NCI-H510A (cell line): ENCODE measurements at places on chromosomes 12 and 14.

GRCh38 chr14:60622210-60622916 is 26.9 kb downstream of the SIX1 start:
- DNase-seq = no peak

- DNase-seq = no peak
Measured at GRCh38 chr12:92803903-92804302, 101.1 kb downstream of the PLEKHG7 start.

- no peak for DNase-seq
Measured at GRCh38 chr12:90925562-90925961, 29.4 kb downstream of the CCER1 start.

DNA sequence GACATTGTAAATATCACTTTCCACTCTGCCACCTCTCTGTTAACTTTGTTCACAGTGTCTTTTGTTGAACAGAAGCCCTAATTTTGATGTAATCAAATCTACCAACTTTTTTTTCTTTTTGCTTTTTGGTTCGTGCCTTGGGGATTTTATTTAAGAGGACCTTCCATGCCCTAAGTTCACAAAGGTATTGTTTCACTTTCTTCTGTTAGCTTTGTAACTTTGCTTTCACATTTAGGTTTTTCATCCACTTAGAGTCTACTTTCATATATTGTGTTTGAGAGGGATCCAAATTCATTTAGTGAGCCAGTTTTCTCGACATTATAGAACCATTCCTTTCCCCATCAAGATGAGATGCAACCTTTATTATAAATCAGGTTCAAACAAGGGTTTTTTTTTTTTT is 275.7 kb upstream of the CRY1 start:
- DNase-seq = no peak

- DNase-seq = peak; percentile 61
Measured at GRCh38 chr14:41609704-41610183, 3.1 kb downstream of the LRFN5 start.

DNA sequence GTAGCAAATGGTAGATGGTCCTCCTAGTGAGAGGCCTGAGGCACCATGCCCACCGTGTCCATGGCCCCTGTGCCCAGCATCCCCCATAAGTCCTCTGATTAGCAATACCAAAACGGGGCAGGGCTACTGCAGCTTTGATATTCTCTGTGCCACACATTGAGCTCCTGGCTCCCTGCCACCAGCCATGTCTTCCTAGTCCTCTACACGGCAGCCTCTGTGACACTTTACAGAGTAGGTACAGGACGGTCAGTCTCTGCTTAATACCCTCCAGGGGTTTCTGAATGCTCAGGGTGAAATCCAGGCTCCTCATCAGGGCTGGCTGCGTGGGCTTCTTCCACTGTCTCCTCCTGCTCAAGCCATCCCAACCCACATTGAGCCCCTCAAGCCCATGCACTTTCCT is 8.0 kb downstream of the RBM19 start:
- DNase-seq = no peak

- DNase-seq = no peak
Measured at GRCh38 chr12:103379670-103380069, 116.1 kb downstream of the C12orf42 start.

- no peak for DNase-seq
Measured at GRCh38 chr12:55935738-55936151, 4.8 kb downstream of the DGKA start.

DNA sequence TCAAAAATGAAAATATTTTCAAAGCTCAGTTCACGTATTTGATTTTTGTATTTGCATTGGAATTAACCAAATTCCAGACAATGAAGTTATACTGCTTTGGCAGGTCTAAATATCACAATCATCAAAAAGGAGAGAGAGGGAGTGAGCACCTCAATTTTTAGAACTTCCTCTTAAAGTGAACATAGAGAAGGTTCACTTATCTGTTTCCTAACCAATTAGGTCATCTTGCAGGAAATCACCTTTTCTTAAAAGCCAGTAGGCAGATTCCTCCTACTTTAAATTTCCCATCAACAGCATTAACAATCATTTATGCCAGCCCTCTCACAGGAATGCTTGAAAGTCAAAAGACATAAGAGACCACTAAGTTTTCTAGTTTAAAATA is 388.7 kb downstream of the ZFP36L1 start:
- DNase-seq = no peak

- DNase-seq = peak; percentile 28
Measured at GRCh38 chr12:119069147-119069642, 87.9 kb downstream of the SRRM4 start.

- no peak for DNase-seq
Measured at GRCh38 chr14:31197671-31198070, 9.9 kb downstream of the HECTD1 start.

GRCh38 chr12:121296618-121297434 is at the start of gene CAMKK2:
CAMKK2 (minus strand) TSS chr12:121296709; CDS start chr12:121274526, 22,183 bp downstream.
- peak; percentile 88 for DNase-seq

GRCh38 chr12:3328571-3328970 is 162.4 kb upstream of the PRMT8 start:
- no peak for DNase-seq

DNA sequence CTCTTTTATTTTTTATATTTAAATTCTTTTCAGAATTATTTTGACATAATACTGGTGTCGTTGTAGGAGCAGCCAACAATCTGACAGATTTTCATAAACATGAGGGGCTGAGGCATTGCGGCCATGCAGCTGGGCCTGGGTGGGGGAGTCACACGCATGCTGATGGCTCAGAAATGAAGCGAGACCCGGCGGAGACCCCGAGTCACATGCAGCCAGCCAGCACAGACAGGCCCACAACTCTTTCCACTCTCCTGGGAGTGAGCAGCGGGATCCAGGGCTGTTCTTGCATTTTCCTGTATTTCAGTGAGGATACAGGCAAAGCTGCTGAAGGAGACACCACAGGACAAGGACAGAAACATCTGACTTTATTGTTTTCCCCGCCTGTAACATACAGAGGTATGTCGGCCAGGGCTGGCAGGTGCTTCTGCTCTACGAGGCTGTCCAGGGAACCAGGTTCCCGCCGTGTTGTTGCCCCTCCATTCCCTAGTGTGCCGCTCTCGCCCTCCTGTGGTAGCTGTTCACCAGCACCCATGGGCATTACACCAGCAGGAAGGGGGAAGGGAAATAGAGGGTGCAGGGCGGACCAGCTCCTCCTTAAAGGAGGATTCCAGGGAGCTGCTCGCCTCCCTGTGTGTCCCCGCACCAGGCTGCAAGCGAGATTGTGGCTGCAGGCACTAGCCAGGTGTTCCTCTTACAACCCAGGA is 30.5 kb downstream of the FZD10 start:
- peak; percentile 66 for DNase-seq

DNA sequence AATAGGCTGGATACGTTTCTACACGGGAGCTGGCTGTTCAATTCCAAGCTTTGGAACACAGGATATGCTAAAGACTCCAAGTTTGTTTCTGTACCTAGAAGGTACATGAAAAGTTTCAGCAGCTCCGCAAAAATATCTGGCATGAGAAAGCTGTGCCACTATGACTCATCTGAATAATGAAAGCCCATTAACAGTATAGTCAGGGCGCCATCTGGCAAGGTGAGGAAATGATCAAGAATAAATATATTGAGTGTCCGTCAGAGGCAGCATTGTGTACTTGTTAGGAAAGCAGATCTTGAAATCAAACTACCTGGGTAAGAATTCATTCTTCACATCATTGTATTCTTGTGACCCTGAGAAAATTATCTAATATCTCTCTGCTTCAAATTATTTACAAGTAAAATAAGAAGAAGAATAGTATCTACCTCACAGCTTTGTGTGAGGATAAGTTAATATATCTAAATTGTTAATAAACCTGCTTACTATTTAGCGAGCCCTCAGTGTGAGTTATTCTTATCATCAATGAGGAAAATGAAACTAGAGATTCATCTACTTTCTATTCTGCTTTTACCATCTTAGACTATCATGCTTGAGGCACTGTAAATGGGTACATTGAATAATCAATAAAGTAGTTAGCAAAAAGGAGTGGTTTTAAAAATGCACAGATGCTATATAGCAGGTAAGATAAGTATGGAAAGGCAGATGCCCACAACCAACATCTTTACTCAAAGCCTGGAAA is 53.5 kb downstream of the FSCB start:
- DNase-seq = peak; percentile 62

DNA sequence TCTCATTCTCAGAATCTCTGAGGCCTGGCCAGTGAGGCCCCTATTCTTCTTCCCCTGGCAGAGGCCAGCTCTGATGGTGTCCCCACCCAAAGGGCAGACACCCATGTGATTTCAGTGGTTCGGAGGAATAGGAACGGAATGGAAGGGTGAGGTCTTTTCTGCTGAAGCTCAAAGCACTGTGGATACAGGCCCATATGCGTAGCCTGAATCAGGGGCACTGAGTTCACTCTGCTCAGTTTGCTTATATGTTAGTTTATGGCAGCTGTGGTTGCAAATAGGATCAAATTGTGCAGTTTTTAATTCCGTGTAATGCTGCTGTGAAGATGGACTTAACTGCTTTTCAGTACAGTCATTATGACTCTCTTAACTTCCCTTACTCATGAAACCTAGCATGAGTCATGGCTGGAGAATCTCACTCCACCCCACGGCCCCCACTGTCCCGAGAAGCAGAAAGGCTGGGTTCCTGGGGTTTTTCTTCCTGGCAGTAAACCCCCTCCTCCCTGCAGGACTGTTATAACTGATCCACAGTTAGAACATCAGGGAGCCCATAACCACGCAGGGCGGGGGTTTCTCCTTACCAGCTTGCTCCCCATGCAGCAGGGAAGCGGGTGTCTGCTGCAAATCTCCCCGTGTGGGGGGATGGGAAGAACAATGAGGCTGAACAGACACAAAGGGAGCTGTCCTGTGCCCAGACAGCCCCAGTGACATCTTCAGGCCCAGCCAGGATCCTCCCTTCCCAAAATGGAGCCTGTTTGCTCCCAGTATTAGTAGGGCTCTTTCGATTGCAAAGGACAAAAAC is 122.7 kb downstream of the SLC38A6 start:
- DNase-seq = no peak

- no peak for DNase-seq
Measured at GRCh38 chr14:72186523-72186922, 254.3 kb downstream of the RGS6 start.

DNA sequence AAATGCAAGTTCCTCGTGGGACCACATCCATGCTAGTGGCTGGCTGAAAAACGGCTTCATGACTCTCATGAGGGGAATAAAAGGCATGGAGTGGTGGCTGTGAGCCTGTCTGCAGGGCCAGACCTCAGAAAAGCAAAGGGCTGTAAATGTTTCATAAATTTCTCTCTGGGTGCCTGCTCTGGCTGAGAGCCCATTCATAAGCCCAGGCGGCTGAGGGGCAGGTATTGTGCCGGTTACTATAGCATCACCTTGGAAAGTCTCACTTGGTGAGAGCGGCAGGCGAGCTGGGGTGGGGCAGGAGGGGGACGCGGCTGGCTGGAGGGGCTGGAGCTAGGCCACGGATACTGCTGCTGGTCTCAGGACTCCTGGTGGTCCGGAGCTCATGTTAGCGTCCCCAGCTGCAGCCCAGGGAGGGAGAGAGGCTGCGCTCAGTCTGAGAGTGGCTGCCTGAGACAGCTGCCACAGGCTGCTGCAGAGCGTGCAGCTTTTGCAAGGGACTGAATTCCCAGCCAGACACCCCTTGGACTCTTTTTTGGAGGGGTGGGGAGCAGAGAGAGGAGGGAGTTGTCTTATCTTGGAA is at the start of gene SLC17A8:
SLC17A8 (plus strand) TSS at position 431 of the 580 bp plus-strand sequence. CDS start 318 bp downstream, outside the sequence.
- no peak for DNase-seq

DNA sequence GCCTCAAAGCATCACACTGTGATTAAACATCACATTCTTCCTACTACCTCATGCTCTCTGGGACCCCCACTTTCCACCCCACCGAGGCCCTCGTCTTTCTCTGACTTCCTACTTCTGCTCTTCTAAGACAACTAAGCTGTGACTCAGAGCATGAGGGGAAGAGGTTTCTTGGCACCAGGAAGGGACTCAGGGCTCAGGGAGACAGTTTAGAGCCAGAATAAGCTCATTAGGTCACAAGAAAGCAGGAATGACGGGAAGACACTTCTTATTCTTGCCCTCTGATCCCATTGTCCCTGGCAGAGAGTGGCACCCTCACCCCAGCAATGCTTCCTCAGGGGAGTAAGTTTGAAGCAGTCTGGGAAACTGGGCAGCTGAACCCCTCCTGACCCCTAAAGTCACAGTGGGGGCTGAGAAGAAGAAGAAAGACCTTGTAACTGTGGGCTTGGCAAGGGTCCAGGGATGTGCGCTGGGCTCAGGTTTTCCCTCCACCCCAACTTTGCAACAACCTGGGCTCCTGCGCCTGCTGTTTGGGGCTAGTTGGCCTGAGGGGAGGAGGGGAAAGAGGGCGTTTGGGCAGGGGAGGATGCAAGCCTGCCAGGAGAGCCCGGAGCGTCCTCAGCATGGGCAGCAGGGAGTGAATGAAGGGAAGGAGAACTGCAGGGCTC is 64.6 kb upstream of the ACTN1 start:
- DNase-seq = no peak

GRCh38 chr14:52021957-52022600 is 32.7 kb downstream of the RTRAF start:
- no peak for DNase-seq

- DNase-seq = no peak
Measured at GRCh38 chr12:29008786-29009185, 140.3 kb upstream of the FAR2 start.

GRCh38 chr14:24662753-24663152 is 28.8 kb upstream of the GZMB start:
- no peak for DNase-seq

DNA sequence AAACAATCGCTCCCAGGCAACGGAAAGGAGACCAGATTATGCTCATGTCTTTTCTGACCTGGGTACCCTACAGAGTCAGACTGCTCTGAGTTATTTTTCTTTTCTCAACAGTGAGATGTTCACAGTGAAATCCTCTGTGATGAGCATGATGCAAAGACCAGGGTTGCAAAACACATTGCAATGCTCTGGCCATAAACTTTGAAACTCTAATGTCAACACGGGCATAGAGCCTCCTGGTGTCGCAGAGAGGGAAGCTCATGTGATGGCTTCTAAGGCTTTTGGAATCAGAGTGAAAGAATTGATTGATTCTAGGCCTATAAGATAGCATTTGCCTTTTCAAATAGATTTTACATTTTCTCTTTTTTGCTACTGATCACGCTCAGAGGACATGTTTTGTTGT is 193.4 kb downstream of the RASSF9 start:
- DNase-seq = no peak

- no peak for DNase-seq
Measured at GRCh38 chr12:123363390-123363739, 1.3 kb downstream of the SBNO1 start.

DNA sequence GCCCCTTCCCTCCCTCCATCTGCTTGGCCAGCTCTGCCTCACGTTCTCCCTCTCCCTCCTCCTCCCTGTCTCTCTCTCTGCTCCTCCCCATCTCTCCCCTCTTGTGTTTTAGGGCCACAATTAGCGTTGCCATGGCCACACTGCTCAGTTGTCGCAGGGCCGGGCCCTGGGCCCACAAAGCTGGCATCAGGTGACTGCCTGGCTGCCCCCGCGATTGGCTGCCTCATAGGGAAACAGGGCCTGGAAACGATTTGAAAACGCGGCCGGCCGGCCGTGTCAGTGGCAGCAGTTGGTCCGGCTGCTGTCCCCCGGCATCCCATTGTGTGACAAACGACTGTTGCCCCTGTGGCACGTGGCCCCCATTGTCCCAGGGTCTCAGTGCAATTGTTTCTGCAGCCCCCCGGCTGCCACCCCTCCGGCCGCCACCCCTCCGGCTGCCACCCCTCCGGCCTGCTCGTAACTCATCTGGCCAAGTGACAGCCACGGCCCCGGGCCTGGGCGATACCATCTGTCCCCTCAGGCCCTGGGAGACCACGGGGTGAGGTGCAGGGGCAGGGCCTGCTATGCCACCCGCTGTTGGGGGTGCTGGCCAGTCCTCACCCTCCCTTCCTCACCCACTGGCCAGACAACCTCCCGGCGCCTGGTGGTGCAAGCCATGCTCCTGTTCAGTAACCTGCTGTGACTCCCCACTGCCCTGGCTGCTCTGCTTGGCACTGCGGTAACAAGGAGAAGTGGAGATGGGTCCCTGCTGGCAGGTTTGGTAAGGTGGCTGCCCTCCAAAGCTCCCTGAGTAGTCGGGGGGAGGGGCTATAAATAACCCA is 17.4 kb downstream of the FOXN4 start:
- DNase-seq = peak; percentile 96
